Bronchial epithelial cell (primary cell): ENCODE measurements at places on chromosomes 7 and 10.

DNA sequence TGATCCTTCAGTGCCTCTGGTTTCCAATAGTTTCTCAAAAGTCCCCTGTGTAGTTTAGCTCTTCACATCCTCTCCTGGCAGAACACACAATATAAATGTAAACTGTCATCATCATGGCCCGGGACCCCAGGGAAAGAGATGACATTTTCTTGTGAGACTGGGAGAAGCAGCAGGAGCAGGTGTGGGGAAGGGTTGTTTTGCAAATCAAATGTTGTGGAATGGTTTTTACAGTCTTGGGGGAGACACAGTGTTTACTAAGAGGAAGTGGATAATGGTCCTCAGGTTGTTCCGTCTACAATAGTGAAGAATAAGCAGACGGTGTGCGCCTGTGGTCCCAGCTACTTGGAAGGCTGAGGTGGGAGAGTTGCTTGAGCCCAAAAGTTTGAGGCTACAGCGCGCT is 159.1 kb downstream of the SEC23IP start:
- no peak for DNase-seq

GRCh38 chr10:88730864-88731263 is 24.8 kb downstream of the LIPK start:
- DNase-seq, result no peak

GRCh38 chr7:10889266-10889898 is 84.3 kb upstream of the PHF14 start:
- DNase-seq, result peak; percentile 52

- no peak for DNase-seq
Observed at GRCh38 chr10:15344256-15344875, 26.7 kb downstream of the FAM171A1 start.

GRCh38 chr10:127612-128432 is 7.4 kb upstream of the ZMYND11 start:
- no peak for DNase-seq
